Stimulated activated CD8-positive, alpha-beta memory T cell treated with anti-CD3 and anti-CD28 coated beads, Interleukin-2, amount 100 ng/mL, for 1 hour (primary cell): ENCODE measurements at places on chromosomes 4 and X.

GRCh38 chr4:35063031-35063570 lies 1181.2 kb downstream of the ARAP2 start:
- DNase-seq, result no peak

- no peak for DNase-seq
Observed at GRCh38 chrX:12419591-12419990, 281.3 kb downstream of the FRMPD4 start.

DNA sequence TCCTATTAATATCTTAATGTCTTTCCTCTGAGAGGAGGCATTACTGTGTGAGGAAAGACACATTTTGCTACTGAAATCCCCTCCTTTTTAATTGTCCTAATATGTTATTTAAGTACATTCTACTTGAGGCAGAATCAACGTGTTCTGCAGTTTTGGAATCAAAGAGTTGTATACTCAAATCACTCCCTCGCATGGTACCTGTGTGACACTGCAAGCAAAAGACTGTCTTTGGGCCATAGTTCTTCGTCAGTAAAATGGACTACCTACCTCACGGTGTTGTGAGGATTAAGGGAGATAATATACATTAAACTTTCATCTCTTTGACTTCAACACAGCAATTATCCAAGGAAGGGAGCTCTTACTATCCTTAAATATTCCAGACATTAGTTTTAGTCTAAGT lies 61.5 kb downstream of the TIGD2 start:
- DNase-seq, result no peak

DNA sequence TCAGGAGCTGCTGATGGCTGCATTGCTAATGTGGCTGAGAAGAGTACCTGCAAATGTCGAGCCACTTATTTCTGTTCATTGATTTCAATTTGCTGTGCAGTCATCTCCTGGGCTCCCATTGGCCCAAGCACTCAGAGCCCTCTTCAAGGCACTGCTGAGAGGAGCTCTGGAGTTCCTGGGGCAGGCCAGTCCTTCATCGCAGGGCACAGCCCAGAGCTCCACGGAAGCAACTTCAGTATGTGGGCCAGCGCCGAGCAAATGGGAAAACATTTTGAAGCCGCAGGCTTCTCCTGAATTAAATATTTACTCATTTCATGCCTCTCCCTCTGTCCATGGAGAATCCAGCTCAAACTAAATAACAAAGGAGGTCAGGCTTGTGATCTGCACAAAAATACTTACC lies 383.3 kb downstream of the BCOR start:
- DNase-seq, result no peak

DNA sequence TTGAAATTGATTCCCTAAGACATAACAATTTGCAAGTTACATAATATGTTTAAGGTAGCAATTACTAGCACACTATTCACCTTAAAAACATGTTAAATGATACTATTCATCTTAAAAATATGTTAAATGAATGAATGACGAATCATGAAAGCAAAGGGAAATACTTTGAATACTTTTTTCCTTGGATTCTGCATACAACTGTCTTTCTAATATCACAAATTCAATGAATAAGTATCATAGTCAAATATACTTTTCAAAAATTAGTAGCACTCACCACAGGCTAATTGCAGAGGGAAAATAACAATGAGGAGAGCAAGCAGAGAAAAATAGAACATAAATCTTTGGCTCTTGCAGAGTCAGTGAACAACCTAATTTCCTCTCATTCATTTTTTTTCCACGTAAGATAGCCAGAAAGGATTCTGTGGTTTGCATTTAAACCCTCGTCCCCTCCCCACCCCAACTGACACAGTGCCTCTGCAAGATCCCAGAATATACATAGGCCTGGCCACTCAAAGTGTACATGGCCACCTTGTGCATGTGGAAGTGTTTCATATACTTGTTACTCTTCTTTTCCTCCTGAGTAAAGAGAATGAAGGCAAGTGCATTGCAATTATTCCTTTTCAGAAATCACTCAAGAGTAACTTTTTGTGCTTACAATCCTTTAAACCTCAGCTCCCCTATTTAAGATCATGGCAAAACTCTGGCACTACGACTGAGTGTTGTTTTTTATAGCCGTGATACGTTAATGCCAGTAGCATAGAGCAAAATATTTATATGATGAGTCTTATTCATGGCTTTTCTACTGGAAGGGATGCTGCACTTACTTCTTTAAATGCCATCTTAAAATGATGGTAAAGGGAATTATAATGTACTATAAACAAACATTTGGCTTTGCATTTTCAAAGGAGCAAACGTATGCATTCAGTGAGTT lies 236.4 kb downstream of the PDGFC start:
- DNase-seq, result no peak

DNA sequence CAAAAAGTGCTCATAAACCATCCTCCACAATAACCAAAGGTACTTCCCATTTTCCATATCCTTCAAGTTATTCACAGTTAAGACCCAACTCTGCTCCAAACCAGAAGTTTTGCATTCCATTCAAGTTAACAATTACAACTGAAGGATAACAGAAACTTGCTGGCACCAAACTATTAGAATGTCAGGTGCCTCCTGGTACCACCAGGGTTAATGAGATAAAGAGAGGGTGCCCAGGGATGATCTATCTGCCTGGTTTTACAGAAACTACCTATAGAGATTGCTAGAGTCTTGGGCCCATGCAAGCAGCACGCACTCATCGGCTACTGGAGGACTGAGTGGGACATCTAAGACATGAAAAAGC lies 114.6 kb downstream of the RBM47 start:
- DNase-seq, result no peak

DNA sequence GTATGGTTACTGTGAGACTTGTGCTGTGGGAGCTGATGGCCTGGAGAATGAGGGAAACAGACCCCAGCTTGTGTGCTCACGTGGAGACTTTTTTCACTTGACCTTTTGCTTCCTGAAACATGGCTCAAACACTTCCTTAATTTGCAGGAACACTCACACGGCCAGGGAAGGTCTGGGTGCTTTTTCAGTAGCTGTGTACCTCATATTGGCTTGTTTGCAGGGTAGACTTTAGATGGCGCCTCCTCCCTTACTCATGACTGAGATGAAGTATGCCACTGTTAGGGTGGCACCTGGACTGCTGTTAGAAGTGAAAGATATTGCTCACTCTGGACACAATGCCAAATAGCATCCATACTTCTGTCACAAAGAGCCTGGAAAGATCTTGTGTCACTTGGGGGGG lies 75.7 kb upstream of the WDR1 start:
- DNase-seq, result no peak

- no peak for DNase-seq
Observed at GRCh38 chr4:13762130-13762529, 134.6 kb upstream of the BOD1L1 start.

DNA sequence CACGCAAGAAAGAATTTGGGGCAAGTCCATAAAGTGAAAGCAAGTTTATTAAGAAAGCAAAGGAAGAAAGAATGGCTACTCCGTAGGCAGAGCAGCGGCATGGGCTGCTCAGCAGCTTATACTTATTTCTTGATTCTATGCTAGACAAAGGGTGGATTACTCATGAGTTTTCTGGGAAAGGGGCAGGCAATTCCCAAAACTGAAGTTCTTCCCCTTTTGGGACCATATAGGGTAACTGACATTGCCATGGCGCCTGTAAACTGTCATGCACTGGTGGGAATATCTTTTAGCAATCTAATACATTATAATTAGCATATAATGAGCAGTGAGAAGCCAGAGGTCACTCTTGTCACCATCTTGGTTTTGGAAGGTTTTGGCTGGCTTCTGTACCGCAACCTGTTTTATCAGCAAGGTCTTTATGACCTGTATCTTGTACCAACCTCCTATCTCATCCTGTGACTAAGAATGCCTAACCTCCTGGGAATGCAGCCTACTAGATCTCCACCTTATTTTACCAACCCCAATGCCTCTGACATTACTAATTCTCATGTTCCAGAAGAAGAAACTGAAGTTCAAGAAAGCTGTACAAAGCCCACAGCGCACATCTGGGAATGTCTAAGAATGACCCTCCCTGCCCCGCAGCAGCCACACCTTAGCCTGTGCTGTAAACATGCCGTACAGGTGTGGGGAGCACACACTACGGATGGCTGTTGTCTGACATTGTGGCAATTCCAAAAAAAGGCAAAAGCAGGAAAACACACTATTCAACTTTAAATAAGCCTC lies 18.6 kb downstream of the RXFP1 start:
- DNase-seq, result no peak

- DNase-seq, result no peak
Observed at GRCh38 chrX:23789386-23790154, 6.6 kb downstream of the SAT1 start.
